Stimulated activated CD8-positive, alpha-beta memory T cell treated with anti-CD3 and anti-CD28 coated beads, Interleukin-4, amount 100 ng/mL, for 1 hour (primary cell): ENCODE measurements at places on chromosomes 3 and 15.

DNA sequence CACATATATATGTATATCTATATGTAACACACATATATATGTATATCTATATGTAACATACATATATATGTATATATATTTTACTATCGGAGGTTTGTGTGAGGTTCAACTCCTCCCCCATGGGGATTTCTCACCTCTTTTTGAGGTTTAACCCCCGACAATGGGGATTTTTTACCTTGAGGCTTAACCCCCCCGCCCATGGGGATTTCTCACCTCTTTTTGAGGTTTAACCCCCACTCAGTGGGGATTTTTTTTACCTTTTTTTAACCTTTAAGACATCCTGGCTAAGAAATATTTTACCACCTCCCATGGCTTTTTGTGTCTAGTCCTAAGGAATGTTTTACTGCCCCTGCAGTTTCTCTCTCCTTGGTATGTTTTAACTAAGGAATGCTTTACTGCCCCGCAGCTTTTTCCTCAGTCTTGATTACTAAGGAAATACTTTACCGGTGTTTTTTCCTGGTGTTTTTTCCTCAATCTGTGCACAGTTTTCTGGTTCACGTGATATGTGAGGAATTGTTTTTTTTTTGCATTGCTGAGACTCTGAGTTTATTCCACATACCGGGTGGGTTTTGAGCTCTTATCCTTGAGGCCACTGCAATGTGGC lies 185.2 kb downstream of the KLF13 start:
- DNase-seq = no peak

- DNase-seq = no peak
These were observed 202.8 kb downstream of the SV2B start for GRCh38 chr15:91302588-91303439.

DNA sequence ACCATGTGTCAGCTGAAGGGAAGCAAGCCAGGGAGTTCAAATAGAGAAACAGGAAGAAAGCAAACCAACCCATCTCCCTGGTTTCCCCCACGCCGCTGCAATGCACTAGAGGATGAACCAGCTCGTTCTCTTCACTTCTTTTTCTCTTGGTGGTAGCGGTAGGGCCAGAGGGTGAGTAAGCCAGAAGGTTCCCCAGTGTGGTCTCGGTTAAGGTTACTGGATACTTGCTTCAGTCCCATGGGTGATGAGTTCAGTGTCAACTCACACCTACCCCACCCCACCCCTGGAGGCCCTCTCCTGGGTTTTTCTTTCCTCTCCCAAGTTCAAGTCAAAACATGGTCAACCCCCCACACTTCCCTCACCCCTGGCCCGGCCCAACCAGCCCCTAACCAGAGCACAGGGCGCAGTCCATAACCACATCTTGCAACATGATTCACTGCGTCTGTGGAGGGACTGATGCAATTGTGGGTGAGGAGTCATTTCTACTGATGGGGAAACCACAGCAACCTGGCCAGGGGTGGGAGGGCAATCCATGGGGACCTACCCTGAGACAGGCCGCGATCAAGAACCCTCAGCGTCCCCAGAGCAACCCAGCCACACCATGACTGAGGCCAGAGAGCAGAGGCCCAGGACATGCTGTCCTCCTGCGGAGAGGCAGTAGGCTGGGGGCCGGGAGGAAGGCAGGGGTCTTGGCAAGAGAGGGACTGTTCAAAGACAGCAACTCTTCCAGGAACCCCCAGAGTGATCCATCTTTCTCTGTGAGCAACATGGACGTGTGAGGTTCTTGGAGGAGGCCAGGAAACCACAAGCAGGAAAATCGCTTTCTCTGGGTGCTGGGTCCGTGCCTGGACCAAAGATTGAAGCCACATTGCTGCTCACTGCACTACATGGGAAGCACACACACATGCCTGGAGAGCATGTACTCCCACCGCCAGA lies 276.6 kb downstream of the UACA start:
- DNase-seq = peak; percentile 50

GRCh38 chr3:106619-107018 lies 89.9 kb upstream of the CHL1 start:
- no peak for DNase-seq

DNA sequence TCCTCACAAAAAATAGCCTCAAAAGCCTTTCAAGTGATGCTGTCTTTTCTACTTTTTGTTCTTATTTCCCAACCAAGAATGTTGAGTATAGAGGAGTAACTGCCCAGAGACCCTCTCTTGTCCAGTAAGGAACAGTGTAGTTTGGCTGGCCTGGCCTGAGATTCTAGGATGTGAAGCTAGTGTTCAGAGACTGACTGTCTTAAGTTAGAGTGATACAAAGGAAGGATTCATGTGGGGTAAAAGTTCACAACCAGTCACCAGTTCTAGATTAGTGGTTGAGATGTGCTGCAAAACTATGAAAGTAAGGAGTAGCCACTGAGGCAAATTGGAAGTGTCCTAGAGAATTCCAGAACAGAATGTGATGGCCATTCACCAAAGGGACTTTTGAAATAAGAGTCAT lies 49.1 kb downstream of the RSRC1 start:
- DNase-seq = no peak

GRCh38 chr15:25545017-25545416 lies 106.2 kb upstream of the UBE3A start:
- DNase-seq = no peak

DNA sequence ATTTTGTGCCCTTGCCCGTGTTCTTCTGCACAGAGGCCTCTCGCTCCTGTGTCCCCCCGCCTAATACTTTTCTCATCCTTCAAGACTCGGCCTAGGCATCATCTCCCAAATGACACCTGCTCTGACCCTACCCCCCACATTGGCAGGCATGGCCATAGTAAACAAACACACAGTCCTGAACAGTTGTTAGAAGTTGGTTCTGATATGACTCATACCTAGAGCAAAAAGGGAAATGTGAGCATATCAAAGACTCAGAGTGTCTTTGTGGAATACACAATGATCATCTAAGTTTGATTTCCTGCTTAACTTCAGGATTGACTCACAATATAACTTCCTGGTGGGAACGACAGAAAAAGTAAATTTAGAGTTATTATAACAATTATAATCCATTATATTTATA lies 120.5 kb downstream of the POLR2M start:
- DNase-seq = no peak

DNA sequence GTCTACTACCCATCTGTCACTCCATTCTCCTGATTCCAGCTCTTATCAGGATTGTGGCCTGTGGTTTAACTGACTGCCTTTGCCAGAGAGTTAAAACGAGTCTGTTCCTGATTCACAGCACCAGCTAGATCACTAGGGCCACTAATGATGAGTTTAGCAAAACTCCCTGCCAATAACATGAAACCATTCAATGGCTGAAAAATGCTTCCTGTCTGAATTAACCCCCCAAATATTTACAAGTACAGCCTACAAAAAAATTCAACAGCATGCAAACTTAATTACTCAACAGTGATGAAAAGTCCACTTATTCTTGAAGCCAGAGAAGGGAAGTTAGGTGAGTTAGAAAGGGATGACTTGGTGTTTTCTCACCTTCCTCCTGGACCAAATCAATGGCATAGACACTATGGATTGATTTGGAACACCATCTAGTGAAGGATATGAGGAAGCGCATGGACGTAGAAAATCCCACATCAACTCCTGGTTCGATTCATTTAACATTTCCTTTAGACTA lies 141.4 kb downstream of the TGFBR2 start:
- no peak for DNase-seq

- DNase-seq = no peak
These were observed 40.3 kb upstream of the TFRC start for GRCh38 chr3:196122021-196122687.

- DNase-seq = no peak
These were observed 378.7 kb downstream of the MCTP2 start for GRCh38 chr15:94610069-94610468.

- DNase-seq = no peak
These were observed 43.6 kb upstream of the RPL32 start for GRCh38 chr3:12884790-12885582.

DNA sequence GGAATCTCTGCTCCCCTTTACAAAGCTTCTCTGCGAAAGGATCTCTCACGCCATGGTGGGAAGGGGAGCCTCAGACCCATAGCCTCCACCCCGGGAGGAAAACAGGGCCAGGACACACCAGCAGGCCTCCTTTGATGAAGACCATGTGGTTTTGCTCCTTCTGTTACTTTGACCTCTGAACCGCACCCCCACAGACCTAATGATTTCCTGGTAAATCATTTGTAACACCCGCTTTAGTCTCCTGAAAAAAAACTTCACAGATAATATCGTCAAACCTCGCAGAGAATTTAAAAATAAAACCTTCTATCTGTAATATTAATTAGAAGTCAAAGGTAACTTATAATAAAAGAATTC lies 18.3 kb downstream of the CPN2 start:
- no peak for DNase-seq

DNA sequence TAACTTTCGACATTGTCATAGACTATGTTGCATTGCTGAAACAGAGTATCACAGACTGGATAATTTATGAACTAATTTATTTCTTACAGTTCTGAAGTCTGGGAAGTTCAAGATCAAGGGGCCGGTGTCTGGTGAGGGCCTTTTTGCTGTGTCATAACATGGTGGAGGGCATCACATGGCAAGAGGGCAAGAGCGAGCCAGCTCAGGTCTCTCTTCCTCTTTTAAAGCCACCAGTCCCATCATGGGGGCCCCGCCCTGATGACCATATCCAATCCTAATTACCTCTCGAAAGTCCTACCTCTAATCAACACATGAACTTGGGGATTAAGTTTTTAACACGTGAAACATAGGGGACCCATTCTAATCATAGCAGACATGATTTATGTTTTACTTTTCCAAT lies 33.5 kb upstream of the DCUN1D1 start:
- DNase-seq = no peak

DNA sequence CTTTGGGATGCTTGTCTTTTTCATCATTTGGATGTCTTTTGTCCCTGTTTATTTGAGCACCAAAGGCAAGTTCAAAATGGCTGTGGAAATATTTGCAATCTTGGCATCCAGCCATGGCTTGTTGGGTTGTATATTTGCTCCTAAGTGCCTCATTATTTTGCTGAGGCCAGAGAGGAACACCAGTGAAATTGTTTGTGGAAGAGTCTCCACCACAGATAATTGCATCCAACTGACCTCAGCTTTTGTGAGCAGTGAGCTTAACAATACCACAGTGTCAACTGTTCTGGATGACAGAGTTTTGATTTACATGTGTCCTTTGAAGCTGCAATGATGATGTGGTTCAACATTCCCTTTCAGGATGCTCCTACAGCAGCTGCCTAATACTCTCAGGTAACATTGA lies 83.0 kb upstream of the KCNAB1 start:
- no peak for DNase-seq

- DNase-seq = no peak
These were observed 44.8 kb upstream of the GNB5 start for GRCh38 chr15:52236013-52236412.

- DNase-seq = no peak
These were observed 73.8 kb downstream of the FHIT start for GRCh38 chr3:61177450-61177849.

DNA sequence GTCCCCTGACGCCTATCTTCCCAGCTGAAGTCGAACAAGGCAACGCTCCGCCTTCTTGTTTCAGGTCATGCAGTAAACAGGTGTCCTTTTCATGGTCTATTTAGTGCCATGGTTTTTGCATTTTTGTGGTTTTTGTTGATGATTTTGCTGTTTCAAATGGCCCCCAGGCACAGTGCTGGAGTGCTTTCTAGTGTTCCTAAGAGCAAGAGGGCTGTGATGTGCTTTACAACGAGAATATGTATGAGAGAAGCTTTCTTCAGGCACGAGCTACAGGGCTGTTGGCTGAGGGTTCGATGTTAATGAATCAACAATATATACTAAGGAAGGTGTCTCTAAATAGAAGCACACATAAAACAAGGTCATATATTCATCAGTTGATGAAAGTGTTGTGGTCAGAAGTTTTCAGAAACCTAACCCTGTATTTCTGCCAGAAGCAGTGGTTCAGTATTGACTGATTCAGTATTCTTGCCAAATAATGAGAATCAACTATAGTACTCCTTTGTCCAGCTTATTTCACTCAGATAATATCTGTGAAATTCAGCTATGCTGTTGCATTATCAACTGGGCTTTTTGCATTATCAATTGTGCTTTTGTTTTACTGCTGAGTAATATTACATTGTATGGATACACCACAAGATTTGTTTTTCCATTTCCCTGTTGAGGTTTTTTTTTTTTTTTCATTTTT lies 18.5 kb downstream of the LIMD1 start:
- DNase-seq = no peak

GRCh38 chr3:17307887-17308286 lies 423.1 kb downstream of the PLCL2 start:
- no peak for DNase-seq

GRCh38 chr15:31158858-31159569 lies 57.5 kb upstream of the TRPM1 start:
- no peak for DNase-seq

GRCh38 chr3:23489300-23490158 lies 286.4 kb downstream of the UBE2E2 start:
- DNase-seq = no peak

DNA sequence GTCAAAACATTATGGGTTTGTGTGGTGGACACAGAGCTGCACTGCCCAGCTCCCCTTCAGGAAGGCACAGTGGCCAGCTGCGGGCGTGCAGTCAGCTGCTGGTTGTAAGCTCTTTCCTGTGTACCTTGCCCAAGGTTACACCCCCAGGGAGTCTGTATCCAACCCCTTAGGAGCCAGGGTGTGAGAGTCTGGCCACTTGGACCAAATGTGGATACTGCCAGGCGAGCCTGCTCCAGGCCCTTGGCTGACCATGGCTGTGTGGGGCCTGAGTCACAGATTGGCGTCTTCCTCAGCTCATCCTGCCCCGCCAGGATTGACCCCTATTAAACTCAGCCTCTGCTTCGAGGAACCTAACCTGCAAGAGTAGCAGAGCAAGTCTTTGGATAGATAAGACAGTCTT lies 56.9 kb downstream of the ABHD5 start:
- no peak for DNase-seq

DNA sequence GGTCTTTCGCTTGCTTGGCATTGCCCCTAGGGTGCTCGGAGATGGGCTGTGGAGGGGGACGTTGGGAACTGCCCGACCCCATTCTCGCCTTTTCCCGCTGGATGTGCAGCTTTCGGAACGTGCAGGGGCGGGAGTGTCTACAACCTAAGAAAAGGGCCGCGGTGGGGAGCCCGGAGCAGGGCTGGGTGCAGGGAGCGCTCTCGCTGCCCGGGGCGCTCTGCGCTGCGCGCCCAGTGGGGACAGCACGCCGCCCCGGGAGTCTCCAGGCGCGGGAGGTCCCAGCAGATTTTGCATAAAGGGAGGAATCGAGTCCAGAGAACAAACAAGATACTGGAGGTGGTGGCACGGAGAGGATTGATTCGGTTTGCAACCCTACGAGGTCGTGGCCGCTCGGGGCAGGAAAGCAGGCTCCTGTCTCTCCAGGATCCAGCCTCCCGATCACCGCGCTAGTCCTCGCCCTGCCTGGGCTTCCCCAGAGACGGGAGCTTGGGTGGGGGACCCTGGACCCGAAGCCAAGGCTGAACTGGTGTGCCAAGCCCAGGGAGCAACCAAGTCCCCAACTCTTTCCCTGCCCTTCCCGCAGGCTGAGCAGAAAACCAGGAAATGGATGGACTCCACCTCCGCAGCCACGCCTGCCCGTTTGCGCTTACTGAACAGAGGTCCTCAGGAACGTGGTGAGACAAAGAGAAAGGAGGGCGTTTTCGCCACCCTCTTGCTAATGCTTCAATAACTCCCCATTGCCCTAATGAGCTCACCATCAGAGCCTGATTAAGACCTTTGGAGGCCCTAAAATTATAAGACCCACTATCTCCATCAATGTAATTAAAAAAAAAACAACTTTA lies 59.7 kb downstream of the NOX5 start:
- DNase-seq = no peak

- DNase-seq = no peak
These were observed 260.5 kb upstream of the IGF1R start for GRCh38 chr15:98387866-98388265.
